ENCODE measurements at places on chromosomes 3 and 15.

DNA sequence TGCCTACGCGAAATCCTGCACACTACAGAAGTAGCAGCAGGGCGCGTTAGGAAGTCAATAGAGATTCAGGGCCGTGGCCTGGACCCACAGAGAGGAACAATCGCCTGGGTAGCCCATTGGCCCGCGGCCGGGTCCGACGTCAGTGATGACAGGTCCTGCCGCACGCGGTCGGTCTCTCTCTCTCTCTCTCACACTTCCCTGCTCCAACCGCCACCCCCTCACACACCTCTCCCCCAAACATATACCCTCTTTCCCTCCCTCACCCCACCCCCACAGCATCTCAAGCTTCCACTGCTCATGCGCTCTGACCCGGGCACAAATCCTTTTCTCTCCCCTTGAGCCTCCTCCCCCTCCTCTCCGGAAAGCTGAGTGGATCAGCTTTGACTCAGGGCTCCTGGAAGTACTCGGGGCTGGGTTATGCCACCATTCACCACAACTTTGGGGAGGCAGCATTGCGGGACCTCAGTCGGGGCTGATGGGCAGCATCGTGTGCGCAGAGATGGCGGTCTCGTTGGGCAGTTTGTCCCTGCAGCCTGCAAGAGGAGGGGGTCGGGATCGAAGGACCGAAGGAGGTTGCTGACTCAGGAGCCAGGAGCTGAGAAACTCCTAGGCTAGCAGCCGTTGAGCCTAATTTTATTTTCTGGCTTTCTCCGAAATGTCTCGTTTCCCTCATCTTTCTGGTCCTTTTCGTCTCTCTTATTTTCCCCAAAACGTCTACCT is 9.0 kb downstream of the ZIC4 start:
- no peak overlapping the region for H3K4me3 ChIP-seq
- H3K27me3 ChIP-seq, result peaks cover 12% of the 10 kb centered on the region
- no peak overlapping the region for H3K27ac ChIP-seq
- H3K36me3 ChIP-seq, result peaks cover 3% of the 10 kb centered on the region
- DNase-seq, result no peak

DNA sequence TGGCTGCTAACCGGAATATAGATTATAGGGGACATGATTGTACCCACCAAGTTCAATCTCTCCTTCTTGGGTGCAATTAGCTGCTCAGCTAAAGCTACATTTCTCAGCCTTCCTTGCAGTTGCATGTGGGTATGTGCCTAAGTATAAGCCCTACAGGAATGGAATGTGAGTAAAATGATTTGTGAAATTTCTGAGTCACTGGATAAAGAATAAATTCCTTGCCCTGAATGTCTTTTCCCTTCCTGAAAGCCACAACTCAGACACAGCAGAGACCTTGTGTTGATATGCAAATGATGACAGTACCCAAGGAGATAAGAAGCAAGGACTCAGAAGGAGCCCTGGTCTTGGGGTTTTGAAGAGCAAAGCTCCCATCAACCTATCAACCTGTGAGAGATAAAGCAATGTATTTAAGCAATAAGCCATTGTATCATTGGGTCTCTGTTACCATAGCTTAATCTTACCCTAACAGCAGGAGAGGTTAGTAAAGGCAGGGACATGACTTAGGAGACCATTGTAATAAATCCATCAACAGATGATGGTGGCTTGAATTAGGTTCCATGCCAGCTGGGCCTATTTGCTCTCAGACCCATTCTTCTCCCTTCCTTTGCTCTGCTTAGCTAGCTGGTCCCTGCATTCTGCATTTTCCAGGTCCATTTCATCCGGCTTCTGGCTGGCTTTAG is 25.6 kb upstream of the ZNF280D start:
- no peak for DNase-seq
- no peak overlapping the region for H3K27ac ChIP-seq
- no peaks in the 10 kb centered on the region for H3K27me3 ChIP-seq
- peaks cover 2% of the 10 kb centered on the region for H3K36me3 ChIP-seq
- no peak overlapping the region for H3K4me3 ChIP-seq
- peaks cover 8% of the 10 kb centered on the region for H3K4me1 ChIP-seq

- no peaks in the 10 kb centered on the region for H3K36me3 ChIP-seq
- H3K27ac ChIP-seq, result no peak overlapping the region
- DNase-seq, result no peak
- no peak overlapping the region for H3K4me3 ChIP-seq
- peaks cover 5% of the 10 kb centered on the region for H3K4me1 ChIP-seq
Observed at GRCh38 chr15:60682615-60683014, 203.7 kb upstream of the ICE2 start.

DNA sequence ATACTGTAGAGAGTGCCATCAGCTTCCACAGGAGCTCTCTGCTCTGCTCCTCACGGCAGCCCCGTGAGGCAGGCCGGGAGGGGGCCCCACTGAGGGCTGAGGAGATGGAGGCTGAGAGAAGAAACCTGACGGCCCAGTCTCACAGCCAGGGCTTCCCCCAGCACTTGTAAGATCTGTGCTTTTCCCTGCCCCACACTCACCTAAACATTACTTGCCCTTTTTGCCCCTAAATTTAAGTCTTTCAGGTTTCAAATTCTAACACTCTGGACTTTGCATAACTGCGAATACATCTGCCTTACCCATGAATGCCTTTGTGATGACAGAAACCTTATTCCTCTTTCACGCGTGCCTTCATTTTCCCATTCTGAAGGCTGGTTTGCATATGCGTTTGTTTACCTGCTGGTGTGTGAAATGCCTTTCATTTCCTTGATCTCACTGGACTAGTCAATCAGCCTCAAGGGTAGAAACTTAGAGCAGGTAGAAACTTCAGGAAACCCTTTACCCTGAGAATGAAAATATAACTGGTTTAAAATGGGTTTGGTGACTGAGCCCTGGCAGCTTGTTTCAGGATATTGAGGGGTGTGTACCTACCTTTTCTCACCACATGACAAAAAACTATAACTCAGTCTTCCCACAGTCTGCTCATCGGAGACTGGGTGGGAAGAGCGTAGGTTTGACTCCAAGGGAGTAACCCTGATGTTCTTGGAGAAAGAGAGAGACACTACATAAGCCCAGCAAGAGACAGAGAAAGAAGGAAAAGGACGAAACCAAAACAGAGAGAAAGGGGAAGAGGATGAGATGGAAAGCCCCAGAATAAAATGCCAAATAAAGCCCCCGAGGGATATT is 20.1 kb downstream of the SLC12A8 start:
- H3K4me3 ChIP-seq, result peak overlapping the region; percentile 33
- H3K4me1 ChIP-seq, result peaks cover 13% of the 10 kb centered on the region
- DNase-seq, result peak; percentile 19
- H3K27ac ChIP-seq, result peak overlapping the region; percentile 56
- H3K36me3 ChIP-seq, result no peaks in the 10 kb centered on the region

GRCh38 chr3:126932188-126932931 is 50.6 kb upstream of the PLXNA1 start:
- no peaks in the 10 kb centered on the region for H3K4me1 ChIP-seq
- H3K36me3 ChIP-seq, result peaks cover 6% of the 10 kb centered on the region
- no peak overlapping the region for H3K27ac ChIP-seq

GRCh38 chr3:168094877-168095610 is 680 bp downstream of the GOLIM4 start:
- peak overlapping the region; percentile 92 for H3K27ac ChIP-seq
- no peaks in the 10 kb centered on the region for H3K27me3 ChIP-seq
- DNase-seq, result peak; percentile 35
- no peaks in the 10 kb centered on the region for H3K36me3 ChIP-seq
- peaks cover 8% of the 10 kb centered on the region for H3K4me1 ChIP-seq
- peak overlapping the region; percentile 97 for H3K4me3 ChIP-seq

DNA sequence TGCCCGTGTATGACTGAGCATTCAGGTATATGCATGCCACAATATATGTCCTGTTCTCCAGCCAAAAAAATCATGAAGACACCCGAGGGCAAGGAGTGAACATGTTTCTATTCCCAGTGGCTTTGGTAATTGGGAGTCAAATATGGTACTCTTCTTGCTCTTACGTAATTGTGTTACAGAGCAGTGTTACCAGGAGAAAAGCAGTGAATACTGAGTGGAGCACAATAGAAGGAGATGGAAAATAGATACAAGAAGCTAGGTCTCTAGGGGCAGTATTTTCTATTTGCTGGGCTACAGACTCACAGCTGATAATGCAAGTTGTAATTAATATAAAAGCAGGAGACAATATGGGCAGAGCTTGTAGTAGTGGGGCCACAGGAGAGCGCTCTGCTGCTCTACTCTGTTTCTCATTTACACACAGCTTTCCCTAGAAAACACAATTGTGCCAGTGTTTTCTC is 13.2 kb downstream of the MEIS2 start:
- H3K27me3 ChIP-seq, result peaks cover 4% of the 10 kb centered on the region
- no peaks in the 10 kb centered on the region for H3K36me3 ChIP-seq
- peaks cover 2% of the 10 kb centered on the region for H3K4me1 ChIP-seq
- no peak for DNase-seq
- H3K27ac ChIP-seq, result no peak overlapping the region
- no peak overlapping the region for H3K4me3 ChIP-seq

DNA sequence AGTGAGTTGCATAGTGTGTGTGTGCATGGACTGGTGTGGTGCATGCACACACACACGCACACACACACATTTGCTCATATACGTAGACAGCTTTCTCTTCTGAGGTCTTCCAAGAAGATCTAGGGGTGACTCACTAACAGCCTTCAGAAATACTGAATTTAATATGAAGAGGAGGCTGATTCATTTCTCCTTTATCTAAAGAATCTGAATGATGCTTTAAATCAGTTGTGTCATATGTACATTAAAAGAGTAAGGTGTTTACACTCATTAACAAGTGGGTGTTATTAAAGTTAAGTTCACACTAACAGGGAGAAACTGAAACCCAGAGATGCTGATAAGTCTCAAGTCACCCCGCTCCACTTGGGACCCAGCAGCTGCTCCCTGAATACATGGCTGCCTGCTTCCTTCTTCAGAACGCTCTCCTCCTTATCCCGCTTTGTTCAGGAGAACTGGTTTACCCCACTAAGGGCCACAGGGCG is 22.0 kb downstream of the TMPRSS7 start:
- DNase-seq, result no peak
- H3K36me3 ChIP-seq, result peaks cover 4% of the 10 kb centered on the region
- no peak overlapping the region for H3K27ac ChIP-seq
- peaks cover 16% of the 10 kb centered on the region for H3K27me3 ChIP-seq
- H3K4me1 ChIP-seq, result no peaks in the 10 kb centered on the region

GRCh38 chr3:187586226-187586625 is 84.0 kb downstream of the SST start:
- peaks cover 22% of the 10 kb centered on the region for H3K27me3 ChIP-seq
- H3K4me3 ChIP-seq, result no peak overlapping the region
- no peak overlapping the region for H3K27ac ChIP-seq
- no peak for DNase-seq

DNA sequence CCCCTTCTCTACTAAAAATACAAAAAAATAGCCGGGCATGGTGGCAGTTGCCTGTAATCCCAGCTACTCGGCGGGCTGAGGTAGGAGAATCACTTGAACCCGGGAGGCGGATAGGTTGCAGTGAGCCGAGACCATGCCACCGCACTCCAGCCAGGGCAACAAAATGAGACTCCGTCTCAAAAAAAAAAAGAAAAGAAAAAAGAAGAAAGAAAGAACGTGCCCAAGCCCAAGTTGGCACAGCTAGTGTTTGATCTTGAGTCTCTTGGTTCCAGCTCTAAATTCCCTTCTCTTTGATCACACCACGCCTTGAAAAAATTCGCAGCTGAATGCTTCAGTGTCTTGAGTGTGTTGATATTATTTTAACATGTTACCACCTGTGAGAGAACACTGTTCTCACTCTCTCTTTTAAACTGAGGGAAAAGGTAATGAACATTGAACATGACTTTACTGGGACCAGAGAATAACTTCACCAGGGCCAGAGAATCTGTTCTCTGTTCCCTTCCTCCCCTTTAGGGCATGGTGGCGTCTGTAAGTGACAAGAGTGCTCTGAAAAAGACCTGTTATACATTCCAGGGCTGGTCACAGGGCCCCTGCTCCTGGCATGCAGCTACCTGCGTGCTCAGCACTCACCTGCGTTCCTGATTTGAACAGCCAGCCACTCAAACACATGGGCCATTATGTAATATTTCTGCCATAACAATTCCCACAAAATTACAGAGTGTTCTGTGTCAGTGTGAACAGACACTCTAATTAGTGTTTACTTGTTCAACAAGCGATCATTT is 19.0 kb downstream of the SLCO3A1 start:
- H3K4me3 ChIP-seq, result no peak overlapping the region
- no peak for DNase-seq
- no peaks in the 10 kb centered on the region for H3K36me3 ChIP-seq
- H3K4me1 ChIP-seq, result no peaks in the 10 kb centered on the region
- peaks cover 2% of the 10 kb centered on the region for H3K27me3 ChIP-seq

DNA sequence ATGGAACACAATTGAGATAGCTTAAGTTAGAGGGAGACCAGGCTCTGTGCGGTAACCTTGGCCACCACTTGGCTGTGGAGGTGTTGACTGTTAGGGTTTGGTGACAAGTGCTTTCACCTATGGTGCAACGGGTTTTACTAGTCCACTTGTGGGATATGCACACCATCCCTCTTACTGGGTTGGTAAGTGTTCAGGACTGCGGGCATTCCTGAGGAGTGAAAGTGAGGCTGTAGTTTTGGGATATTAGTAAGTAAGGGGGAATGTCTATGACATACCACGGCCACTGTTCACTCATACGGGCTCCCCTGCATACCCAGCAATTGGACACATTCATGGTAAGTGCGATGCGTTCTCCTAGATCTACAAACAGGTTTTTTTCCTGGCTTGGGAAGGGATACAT is 8.0 kb upstream of the RAD54L2 start:
- peaks cover 2% of the 10 kb centered on the region for H3K4me1 ChIP-seq
- peaks cover 20% of the 10 kb centered on the region for H3K27me3 ChIP-seq
- no peak overlapping the region for H3K27ac ChIP-seq
- no peak for DNase-seq
- H3K4me3 ChIP-seq, result no peak overlapping the region

GRCh38 chr3:86984271-86984670 is 6.7 kb downstream of the VGLL3 start:
- H3K27me3 ChIP-seq, result no peaks in the 10 kb centered on the region
- no peak overlapping the region for H3K27ac ChIP-seq
- H3K4me3 ChIP-seq, result no peak overlapping the region
- no peak for DNase-seq
- no peaks in the 10 kb centered on the region for H3K4me1 ChIP-seq

- no peak overlapping the region for H3K27ac ChIP-seq
- no peaks in the 10 kb centered on the region for H3K36me3 ChIP-seq
- no peak overlapping the region for H3K4me3 ChIP-seq
- peaks cover 3% of the 10 kb centered on the region for H3K27me3 ChIP-seq
- H3K4me1 ChIP-seq, result no peaks in the 10 kb centered on the region
Observed at GRCh38 chr3:115999001-115999585, 375.8 kb downstream of the GAP43 start.

DNA sequence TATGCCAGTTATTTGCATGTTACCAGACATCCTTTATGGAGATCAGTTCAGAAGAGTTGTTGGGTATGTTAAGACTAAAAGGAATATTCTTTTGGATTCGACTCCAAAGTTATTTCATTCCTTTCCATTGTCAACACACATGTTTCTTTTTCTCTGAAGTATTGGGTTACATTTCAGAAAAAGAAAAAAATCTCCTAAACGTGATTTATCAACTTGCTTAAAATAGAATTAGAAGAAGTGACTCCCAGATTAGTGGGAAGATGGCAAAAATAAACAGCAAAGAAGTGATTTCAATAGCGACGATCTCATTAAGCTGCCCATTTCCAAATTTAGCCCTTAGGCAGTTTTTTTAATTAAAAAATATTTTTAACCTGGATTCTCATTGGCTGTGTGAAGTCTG is 85.4 kb downstream of the TIGIT start:
- H3K27me3 ChIP-seq, result no peaks in the 10 kb centered on the region
- no peak for DNase-seq
- peak overlapping the region; percentile 79 for H3K27ac ChIP-seq
- H3K4me1 ChIP-seq, result peaks cover 9% of the 10 kb centered on the region
- H3K36me3 ChIP-seq, result peaks cover 25% of the 10 kb centered on the region
